Activated naive CD4-positive, alpha-beta T cell treated with anti-CD3 and anti-CD28 coated beads for 36 hours (primary cell): ENCODE measurements at places on chromosomes 1 and 21. TPM values are rescaled to one million over a fixed set of nuclear protein-coding genes. Genes with fewer than 3 reads are reported as not detected.

- peak; percentile 49 for DNase-seq
Observed at GRCh38 chr1:203480525-203481084, 5.0 kb downstream of the PRELP start.

Gene CD52
- total RNA-seq, result 129 TPM

Gene PGLYRP3
- total RNA-seq, result not detected

Gene ARID4B
- total RNA-seq, result 39.9 TPM

DNA sequence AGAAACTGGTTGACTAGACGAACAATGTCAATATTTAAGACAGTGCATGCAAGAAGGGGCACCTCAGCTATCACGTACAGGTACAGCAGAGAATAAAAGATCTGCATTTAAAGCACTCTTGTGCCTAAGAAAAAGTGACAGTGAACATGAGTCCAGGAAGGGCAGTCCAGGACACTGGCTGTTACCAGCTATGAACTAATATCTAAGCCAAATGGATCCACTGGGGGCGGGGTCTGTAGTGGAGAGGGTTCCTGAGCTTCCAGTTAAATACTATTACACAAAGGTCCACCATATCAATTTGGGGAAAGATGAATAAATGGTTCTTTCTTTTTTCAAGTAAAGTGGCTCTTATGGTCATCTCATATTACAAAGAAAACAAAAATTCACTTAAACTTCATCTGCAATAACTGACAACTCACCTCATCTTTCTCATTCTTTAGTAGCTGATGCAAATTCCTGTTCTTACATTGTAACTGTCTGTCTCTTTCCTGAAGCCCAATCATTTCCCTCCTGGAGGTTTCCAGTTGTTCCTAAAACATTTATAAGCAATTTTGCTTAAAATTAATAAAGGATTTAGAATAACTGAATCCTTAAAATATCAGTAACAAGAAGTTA lies 24.5 kb downstream of the SSX2IP start:
- no peak for DNase-seq

DNA sequence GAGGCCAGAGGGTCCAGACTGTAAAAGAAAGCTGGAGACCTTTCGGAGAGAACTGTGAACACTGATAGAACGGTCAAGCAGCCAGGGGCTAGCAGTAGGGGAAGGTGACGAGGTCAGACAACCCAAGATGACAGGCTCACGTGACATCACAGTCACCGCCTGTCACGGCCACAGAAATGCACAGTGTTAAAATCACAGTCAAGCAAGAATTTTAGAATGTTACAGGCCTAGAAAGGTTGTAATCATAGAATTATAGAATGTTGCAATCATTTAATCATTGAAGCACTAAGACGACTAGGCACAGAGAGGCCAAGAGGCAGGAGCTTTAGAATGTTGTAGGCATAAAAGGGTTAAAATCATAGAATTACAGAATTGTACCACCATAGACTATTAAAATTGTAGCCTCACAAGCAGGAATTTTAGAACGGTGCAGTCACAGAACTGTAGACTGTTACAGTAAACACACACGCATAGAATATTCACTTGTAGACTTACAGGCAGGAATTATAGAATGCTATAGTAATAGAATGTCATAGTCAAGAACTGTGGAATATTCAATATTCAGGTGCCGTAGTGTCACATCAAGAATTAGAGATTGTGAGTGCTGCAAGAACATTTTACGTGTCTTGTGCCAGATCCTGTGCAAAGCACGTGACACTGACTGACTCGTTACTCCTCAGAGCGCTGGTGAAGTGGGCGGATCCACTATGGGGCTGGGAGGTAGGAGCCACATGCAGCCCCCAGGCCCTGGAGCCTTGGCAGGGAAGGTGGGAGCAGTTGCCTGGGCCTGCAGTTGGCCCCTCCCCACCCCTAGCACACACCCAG lies 118.1 kb downstream of the EPHB2 start:
- no peak for DNase-seq

DNA sequence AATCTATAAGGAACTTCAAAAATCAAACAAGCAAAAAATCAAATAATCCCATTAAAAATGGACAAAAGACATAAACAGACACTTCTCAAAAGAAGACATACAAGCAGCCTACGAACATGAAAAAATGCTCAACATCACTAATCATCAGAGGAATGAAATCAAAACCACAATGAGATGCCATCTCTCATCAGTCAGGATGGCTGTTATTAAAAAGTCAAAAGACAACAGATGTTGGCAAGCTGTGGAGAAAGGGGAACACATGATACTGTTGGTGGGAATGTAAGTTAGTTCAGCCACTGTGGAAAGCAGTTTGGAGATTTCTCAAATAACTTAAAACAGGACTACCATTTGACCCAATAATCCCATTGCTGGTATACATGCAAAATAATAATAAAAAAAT lies 226.4 kb downstream of the S1PR1 start:
- no peak for DNase-seq

Gene PTP4A2
- total RNA-seq, result 263 TPM

Gene LORICRIN
- total RNA-seq, result not detected
